ENCODE measurements at places on chromosomes 4 and X. TPM values are rescaled to one million over a fixed set of nuclear protein-coding genes. Genes with fewer than 3 reads are reported as not detected.

Gene PCYT1B
- total RNA-seq, result 0.12 TPM

- DNase-seq, result no peak
Measured at GRCh38 chr4:46323891-46324416, 66.0 kb downstream of the GABRA2 start.

DNA sequence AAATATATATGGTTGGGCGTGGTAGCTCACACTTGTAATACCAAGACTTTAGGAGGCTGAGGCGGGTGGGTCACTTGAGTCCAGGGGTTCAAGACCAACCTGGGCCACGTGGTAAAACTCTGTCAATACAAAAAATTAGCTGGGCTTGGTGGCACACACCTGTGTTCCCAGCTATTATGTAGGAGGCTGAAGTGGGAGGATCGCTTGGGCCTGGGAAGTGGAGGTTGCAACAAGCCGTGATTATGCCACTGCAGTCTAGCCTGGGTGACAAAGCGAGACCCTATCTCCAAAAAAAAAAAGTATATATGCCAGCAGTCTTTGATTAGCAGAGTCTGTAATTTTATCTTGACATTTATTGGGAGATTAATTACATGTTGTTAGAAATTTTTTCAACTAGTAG is 8.7 kb downstream of the EIF2S3 start:
- DNase-seq, result no peak

Gene CCDC110
- 1.2 TPM for total RNA-seq

DNA sequence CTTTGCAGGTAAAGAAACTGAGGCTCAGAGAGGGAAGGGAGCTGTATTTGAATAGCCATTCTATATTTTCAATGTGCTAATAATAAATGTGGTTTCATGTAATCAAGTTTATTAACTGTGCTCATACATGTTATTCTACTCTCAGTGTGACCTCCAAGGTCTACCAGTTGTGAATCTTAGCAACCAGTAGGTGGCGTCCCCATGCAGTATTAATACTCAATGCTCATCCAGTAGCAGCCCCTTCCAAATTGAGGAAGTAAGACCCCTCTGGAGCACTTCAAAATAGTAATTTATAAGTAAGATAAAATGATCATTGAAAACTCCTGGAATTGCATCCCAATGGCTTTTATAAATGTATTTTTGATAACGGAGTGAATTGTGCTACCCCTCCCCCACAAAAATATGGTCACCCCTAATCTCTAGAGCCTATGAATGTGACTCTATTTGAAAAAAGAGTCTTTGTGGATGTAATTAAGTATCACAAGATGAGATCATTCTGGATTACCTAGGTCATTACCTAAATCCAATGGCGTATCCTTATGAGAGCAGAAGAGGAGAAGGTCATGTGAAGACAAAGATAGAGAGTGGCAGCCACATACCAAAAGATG is 20.4 kb upstream of the SEPSECS start:
- peak; percentile 38 for DNase-seq

- DNase-seq, result no peak
Measured at GRCh38 chrX:114006664-114007063, 577.2 kb upstream of the HTR2C start.

GRCh38 chr4:149211876-149212275 is 603.8 kb downstream of the IQCM start:
- no peak for DNase-seq

Gene S100P
- 84.6 TPM for total RNA-seq

DNA sequence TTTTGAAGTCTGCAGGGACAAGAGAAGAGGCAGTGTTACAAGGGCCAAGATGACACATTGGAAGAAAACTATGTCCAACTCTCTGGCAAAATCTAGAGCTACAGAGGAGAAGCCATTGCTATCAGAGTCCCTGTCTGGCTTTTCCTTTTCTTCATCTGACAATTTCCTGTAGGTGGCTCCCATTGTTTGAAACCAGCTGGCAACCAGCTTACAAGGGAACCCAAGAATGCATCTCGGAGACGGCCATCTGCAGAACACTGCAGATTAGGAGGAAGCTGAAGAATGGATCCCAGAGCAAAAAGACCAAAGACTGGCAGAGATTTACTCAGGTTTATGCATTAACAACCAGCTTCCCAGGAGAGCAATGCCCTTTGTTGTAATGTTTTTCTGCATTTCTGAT is 216.2 kb upstream of the CTSO start:
- no peak for DNase-seq

- no peak for DNase-seq
Measured at GRCh38 chr4:102193145-102193544, 152.1 kb downstream of the SLC39A8 start.

Gene SMARCA1
- total RNA-seq, result 0.44 TPM

DNA sequence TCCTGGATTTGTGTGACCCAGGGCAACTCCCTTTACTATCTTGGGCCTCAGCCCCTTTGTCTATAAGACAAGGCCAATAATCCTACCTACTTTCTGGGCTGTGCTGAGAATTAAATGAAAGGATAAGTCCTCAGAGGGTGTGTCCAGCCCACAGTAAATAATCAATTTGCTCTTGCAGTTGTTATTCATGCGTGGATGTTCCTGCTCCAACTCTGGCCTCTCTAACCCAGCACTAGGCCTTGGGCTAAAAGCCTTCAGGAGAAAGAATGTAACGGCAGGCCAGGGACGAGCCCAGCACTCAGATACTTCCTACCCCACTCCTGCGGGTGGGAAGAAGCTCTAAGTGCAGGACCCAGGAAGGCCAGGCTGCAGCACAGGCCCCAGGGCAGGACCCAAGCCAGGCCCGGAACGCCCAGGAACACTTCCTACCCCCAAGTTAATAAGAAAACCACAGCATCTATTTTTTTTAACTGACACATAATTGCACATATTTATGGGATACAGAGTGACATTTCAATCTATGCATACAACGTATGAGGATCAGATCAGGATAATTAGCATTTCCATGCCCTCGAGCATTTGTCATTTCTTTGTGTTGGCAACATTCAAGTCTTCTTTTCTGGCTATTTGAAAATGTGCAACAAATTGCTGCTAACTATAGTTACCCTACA is 179.6 kb upstream of the RBPJ start:
- no peak for DNase-seq

- DNase-seq, result no peak
Measured at GRCh38 chrX:42602566-42602965, 175.4 kb downstream of the PPP1R2C start.

- DNase-seq, result no peak
Measured at GRCh38 chr4:105075045-105075444, 71.6 kb upstream of the TET2 start.

DNA sequence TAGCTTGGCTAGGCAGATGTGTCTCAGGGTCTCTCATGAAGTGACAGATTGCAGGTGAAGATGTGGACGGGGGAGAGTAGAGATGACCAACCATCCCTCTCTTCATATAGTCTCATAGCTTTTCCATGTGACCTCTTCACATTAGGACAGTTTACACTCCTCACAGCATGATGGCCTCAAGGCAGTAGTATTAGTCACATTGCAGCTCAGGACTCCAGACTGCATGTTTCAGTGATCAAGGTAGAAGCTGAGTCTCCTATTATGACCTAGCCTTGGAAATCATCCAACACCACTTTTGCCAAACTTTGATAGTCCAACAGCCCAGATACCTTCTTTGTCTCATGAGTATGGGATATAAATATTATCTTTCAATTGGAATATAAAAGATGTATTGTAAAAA is 147.7 kb downstream of the GASK1B start:
- DNase-seq, result no peak

Gene BMP2K
- 12.4 TPM for total RNA-seq

- no peak for DNase-seq
Measured at GRCh38 chrX:108412783-108413182, 25.4 kb downstream of the COL4A6 start.

Gene CENPVL2
- total RNA-seq, result not detected

DNA sequence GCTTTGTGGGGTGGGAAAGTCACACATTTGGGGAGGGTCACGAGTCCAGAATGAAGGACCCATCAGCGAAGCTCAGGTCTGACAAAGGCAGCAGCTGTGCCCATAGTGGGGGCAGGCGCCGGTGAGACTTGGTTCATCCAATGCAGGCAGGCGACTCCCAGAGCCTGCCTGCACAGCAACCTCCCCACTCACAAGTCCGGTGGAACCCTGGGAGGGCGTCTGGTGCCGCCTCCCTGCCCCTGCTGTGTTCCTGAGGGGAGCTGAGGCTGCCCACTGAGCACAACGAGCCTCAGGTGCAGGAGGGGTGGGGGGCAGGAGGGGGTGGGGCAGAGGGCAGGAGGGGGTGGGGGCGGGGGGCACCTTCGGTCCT is 13.7 kb downstream of the LRPAP1 start:
- no peak for DNase-seq

- no peak for DNase-seq
Measured at GRCh38 chr4:84496331-84496705, 2.8 kb downstream of the NKX6-1 start.

Gene NLRP2B
- not detected for total RNA-seq

Gene STAP1
- 22.0 TPM for total RNA-seq

- no peak for DNase-seq
Measured at GRCh38 chr4:84865600-84865999, 100.9 kb downstream of the WDFY3 start.

DNA sequence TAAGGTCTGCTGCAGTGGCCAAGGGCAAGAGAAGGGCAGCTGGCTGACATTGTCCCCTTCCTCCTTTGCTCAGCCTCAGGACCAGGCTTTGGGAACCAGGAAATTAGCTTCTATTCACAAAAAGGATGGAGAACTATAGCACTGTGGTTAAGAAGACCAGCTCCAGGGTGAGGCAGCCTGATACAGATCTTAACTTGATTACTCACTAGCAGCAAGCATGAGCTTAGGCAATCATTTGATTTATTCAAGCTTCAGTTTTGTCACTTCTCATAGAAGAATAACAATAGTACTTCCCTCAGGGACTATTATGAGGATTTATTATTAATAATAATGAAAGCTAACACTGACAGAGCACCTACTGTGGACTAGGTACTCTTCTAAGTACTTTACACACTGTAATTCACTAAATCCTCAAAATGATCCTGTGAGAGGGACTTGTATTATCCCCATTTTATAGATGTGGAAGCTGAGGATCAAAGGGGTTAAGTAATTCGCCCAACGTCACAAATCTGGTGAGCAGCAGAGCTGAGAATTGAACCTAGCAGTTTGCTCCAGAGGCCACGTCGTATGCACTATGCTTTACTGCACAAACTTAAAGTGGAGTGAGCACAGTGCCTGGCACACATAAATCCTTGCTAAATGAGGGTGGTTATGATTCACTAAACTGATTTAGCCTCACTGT is 130.4 kb upstream of the PAK3 start:
- no peak for DNase-seq

Gene FGF16
- total RNA-seq, result not detected

DNA sequence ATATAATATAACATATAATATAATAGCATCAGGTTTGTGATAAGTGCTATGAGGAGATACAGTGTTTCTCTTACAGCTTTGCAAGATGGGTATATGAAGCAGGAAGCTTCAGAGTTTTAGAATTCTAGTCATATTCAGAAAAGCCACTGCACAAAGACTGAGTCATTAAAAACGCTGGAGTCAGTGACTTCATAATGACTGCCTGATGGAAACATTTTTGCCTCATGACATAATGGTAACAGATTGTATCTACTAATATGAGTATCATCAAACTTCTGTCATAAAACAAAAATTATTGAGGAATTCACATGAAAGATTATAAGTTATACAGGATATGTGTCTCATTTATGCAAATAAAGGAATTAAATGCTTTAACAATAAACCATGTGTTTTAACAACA is 46.8 kb downstream of the EPHA5 start:
- no peak for DNase-seq

Gene ARHGAP36
- total RNA-seq, result not detected

- peak; percentile 50 for DNase-seq
Measured at GRCh38 chr4:163332526-163333406, at the start of gene NPY1R. TSS of gene NPY1R (minus strand) at chr4:163332596. CDS start at chr4:163326554, 6,042 bp downstream.

GRCh38 chr4:94841864-94842221 is 84.1 kb downstream of the BMPR1B start:
- DNase-seq, result no peak

DNA sequence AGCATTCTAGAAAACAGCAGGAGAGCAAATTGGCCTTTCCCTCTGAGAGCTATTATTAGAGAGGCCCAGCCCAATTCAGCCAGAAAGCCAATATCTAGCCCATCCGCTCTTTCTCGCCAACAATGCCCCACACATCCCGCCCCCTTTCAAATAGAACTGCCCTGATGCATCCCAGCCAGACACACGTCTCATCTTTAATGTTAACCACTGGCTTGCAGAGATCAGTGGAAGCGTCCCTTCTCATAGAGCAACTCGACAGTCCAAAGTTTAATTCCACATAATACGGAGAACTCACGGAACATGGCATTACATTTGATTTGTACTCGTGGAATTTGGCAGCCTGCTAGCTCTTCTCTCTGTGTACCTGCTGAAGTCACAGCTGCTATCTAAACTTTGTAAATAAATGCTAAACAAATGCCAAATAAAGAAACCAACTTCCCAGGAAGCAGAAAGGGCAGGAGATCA is 304.4 kb downstream of the DHX15 start:
- DNase-seq, result no peak

DNA sequence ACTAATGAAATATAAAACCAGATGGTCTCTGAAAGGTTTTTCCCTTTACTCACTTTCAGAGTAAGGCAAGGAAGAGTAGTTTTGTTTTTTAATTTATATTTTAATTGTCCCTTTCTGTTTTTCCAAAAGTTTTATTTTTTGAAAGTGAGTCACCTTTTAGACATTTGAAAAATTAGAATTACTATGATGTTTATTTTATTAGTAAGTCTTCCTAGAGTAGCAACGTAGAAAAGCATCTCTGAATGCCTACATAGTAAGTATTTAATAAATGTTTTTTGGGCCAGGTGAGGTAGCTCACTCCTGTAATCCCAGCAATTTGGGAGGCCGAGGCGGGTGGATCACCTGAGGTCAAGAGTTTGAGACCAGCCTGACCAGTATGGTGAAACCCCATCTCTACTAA is 51.1 kb downstream of the TET2 start:
- DNase-seq, result no peak

- DNase-seq, result no peak
Measured at GRCh38 chrX:110509755-110510532, 151.3 kb downstream of the RTL9 start.

Gene MSANTD1
- 2.5 TPM for total RNA-seq

GRCh38 chrX:28717864-28718263 is 130.6 kb downstream of the IL1RAPL1 start:
- DNase-seq, result no peak

Gene IL1RAPL1
- not detected for total RNA-seq

Gene GRID2
- total RNA-seq, result not detected

DNA sequence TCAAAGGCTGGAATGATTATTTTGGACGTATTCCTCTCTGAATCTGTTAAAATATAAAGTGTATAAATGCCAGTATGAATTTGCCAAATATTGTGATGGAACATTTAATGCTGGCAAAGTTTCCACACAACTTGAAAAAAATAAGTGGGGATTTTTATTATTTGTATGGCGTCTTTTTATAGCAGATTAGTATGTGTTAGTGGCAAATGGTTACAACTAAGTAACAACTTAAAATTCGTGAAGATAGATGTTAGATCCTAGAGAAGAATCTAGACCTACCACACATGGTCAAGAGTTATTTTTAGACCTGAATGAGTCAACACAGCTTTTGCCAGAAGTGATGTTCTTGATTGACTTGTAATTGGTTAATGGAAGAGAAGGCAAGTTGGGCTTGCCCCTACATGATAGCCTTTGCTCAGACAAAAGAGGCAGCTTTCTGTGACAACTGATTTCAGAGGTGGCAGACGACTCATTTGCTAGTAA is 4.8 kb downstream of the CPE start:
- no peak for DNase-seq
